ENCODE measurements at places on chromosomes 7 and 10.

GRCh38 chr7:135177028-135177696 lies 6.7 kb upstream of the CYREN start:
- H3K4me1 ChIP-seq = no peaks in the 10 kb centered on the region
- peaks cover 15% of the 10 kb centered on the region for H3K36me3 ChIP-seq
- DNase-seq = no peak
- H3K27ac ChIP-seq = no peak overlapping the region
- no peaks in the 10 kb centered on the region for H3K27me3 ChIP-seq
- no peak overlapping the region for H3K4me3 ChIP-seq

DNA sequence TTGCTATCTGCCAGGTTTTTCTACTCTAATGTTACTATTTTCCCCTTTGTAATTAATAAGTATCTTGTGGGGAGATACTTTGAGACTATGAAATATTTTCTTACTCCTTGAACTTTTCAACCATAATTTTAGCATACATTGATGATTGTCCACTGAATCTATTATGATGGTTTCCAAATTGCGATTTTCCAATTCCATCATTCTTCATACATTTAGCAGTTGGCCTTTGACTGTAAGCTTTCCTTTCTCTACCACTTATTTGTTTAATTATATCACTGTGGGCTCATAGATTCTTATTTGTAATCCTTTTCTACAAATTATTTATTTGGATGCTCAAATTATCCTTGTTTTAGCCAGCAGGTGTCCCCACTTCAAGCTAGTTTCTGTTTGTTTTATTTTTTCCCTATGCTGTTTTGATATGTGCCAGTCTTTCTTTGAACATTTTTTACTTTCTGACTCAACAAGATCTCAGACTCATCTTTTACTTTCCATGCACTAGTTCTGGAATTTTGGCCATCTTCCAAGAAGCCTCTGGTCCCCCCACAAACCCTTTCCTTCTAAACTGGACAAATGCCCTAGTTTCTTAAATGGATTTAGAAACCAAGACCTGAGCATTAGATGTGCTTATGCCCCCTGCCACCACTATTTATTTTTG lies 11.4 kb upstream of the MRPS16 start:
- no peak overlapping the region for H3K4me3 ChIP-seq
- H3K27me3 ChIP-seq = no peaks in the 10 kb centered on the region
- H3K36me3 ChIP-seq = no peaks in the 10 kb centered on the region
- H3K27ac ChIP-seq = no peak overlapping the region

GRCh38 chr7:142353147-142354060 lies 95.5 kb upstream of the PRSS58 start:
- no peaks in the 10 kb centered on the region for H3K4me1 ChIP-seq
- H3K36me3 ChIP-seq = no peaks in the 10 kb centered on the region
- H3K27me3 ChIP-seq = no peaks in the 10 kb centered on the region
- no peak for DNase-seq

- H3K27ac ChIP-seq = no peak overlapping the region
- no peaks in the 10 kb centered on the region for H3K4me1 ChIP-seq
- no peaks in the 10 kb centered on the region for H3K36me3 ChIP-seq
- H3K4me3 ChIP-seq = no peak overlapping the region
- no peak for DNase-seq
- H3K27me3 ChIP-seq = no peaks in the 10 kb centered on the region
Observed at GRCh38 chr10:42488416-42488815, 150.0 kb downstream of the ZNF33B start.

DNA sequence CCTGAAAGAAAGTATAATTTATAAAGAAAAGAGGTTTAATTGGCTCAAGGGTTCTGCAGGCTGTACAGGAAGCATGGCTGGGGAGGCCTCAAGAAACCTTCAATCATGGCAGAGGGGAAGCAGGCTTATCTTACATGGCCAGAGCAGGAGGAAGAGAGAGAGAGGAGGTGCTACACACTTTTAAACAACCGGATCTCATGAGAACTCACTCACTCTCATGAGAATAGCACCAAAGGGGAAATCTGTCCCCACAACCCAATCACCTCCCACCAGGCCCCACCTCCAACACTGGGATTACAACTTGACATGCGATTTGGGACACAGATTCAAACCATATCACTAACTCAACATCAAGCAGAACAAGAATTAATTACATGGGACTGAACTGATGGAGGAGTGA lies 6.9 kb upstream of the ZNF485 start:
- DNase-seq = no peak
- no peaks in the 10 kb centered on the region for H3K4me1 ChIP-seq
- H3K27ac ChIP-seq = no peak overlapping the region
- no peaks in the 10 kb centered on the region for H3K36me3 ChIP-seq
- no peak overlapping the region for H3K4me3 ChIP-seq

DNA sequence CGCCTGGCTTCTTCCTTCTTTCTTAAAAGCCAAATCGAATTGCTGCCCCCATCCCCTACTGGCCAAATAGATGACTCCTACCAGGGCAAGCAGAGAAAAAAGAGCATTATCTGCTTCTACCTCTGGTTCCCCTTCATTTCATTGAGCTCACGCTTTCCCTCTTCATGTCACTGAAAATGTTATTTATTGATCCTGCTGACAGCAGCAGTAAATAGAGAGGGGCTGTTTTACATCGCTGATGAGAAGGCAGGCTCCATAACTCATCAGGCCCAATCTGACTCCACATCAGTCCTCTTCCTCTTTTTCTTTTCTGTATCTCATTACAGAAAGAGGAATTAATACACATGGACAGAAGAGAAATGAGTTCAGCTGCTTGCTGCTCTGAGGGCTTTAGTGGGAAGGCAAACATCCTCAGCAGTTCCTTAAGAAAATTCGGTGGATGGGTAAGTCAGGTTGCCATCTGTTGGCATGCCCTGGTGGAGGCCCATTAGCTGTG lies 904.1 kb downstream of the KCNMA1 start:
- H3K27me3 ChIP-seq = no peaks in the 10 kb centered on the region
- H3K36me3 ChIP-seq = no peaks in the 10 kb centered on the region
- DNase-seq = no peak
- no peak overlapping the region for H3K4me3 ChIP-seq
- no peaks in the 10 kb centered on the region for H3K4me1 ChIP-seq

- no peaks in the 10 kb centered on the region for H3K36me3 ChIP-seq
- no peak overlapping the region for H3K27ac ChIP-seq
- H3K27me3 ChIP-seq = no peaks in the 10 kb centered on the region
- no peak for DNase-seq
- H3K4me3 ChIP-seq = no peak overlapping the region
- H3K4me1 ChIP-seq = no peaks in the 10 kb centered on the region
Observed at GRCh38 chr10:44395396-44395795, 10.5 kb upstream of the CXCL12 start.

DNA sequence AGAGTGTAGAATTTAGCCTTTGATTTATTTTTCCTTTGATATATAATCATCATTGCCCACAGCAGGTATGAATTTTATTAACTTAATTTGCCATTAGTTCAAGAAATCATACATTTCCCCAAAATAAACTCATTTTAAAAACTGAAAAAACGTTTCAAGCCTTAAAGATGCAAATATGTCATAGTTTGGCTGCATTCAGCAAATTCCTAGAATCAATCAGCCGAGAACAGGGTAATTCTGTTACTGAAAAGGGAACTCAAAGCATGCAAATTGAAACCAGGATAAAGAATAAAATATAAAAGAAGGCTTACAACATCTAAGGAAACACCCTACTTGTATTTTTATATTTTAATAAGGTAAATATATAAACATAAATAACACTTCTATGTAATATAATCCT lies 233.8 kb upstream of the PRKCQ start:
- no peaks in the 10 kb centered on the region for H3K27me3 ChIP-seq
- H3K36me3 ChIP-seq = no peaks in the 10 kb centered on the region
- H3K4me1 ChIP-seq = no peaks in the 10 kb centered on the region
- no peak overlapping the region for H3K4me3 ChIP-seq

DNA sequence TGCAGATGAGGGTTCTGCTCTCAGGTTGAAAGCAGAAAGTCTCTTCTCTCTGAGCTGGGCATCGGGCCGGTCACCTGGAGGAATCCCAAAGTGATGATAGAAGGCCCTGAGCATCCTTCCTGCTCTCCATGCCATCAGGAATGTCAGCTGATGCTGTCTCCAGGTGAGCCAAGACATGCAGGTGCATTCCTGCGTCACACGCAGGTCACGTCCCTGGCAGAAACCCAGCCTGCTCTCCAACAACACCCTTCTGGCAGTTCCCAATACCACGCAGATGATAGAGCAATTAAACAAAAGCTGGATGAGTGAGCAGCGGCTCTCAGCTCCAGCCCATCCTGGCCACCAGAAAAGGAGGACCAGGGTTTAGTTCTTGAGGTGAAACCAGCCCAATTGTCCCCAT lies 6.9 kb upstream of the WIPI2 start:
- H3K4me3 ChIP-seq = no peak overlapping the region
- no peaks in the 10 kb centered on the region for H3K27me3 ChIP-seq
- H3K36me3 ChIP-seq = no peaks in the 10 kb centered on the region
- H3K4me1 ChIP-seq = no peaks in the 10 kb centered on the region

GRCh38 chr10:59508956-59509355 lies 146.6 kb upstream of the FAM13C start:
- no peak for DNase-seq
- no peaks in the 10 kb centered on the region for H3K36me3 ChIP-seq
- H3K4me1 ChIP-seq = no peaks in the 10 kb centered on the region
- H3K27ac ChIP-seq = no peak overlapping the region

- no peaks in the 10 kb centered on the region for H3K27me3 ChIP-seq
- peaks cover 27% of the 10 kb centered on the region for H3K36me3 ChIP-seq
- H3K4me3 ChIP-seq = no peak overlapping the region
- peak; percentile 90 for DNase-seq
- H3K27ac ChIP-seq = peak overlapping the region; percentile 71
Observed at GRCh38 chr10:79274279-79275104, 72.8 kb upstream of the PPIF start.

DNA sequence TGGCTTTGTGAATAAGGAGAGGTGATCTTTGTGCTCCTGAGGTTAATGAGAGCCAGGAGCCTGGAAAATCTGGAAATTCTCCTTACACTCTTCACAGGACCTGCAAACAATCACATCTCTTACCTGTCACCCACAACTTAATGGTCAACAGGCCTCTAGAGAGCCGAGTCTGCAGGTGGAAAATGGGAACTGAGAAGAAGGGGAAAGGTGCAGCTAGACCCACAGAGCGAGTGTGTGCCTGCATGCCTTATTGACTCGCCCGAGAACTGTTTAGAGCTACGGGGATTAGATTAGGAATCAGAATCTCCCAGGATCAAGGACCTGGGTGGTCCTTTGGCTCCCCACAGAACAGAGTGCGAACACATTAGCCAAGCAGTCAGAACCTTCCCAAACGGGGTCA lies 329.6 kb downstream of the PTEN start:
- H3K4me1 ChIP-seq = no peaks in the 10 kb centered on the region
- DNase-seq = no peak
- no peak overlapping the region for H3K27ac ChIP-seq
- H3K4me3 ChIP-seq = no peak overlapping the region

DNA sequence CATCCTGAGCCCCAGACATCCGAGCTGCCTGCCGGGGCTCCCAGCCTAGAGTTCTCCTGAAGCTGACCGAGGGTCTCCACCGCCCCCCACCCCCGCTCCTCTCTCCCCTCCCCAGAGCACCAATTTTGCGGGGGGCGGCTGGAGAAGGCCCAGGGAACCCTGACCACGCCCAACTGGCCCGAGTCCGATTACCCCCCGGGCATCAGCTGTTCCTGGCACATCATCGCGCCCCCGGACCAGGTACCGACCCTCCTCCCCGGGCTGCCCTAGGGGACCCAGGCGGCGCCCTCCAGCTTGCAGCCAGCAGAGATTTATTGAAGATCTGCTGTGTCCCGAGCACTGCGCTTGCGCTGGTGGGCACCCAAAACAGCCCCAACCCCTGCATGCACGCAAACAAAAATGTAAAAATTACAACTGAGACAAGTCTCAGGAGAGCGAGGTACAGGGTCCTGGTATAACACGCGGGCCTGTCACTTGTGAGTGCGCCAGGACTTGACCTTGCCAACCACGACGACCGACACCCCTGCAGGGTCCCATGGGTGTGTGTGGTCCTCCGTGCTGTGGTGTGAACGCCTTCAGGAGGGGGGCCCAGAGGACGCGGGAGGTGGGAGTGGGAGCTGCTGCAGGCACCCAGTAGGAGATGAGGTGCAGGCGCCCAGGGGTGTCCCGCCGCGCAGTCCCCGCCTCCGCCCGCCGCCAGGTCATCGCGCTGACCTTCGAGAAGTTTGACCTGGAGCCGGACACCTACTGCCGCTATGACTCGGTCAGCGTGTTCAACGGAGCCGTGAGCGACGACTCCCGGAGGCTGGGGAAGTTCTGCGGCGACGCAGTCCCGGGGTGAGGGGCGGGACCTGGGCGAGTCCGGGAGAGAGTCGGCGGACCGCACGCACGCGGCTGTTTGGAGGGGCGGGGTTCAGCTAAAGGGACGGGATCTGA lies 3.1 kb downstream of the PCOLCE start:
- H3K27ac ChIP-seq = peak overlapping the region; percentile 91
- H3K4me3 ChIP-seq = peak overlapping the region; percentile 80
- H3K27me3 ChIP-seq = no peaks in the 10 kb centered on the region
- H3K36me3 ChIP-seq = no peaks in the 10 kb centered on the region

DNA sequence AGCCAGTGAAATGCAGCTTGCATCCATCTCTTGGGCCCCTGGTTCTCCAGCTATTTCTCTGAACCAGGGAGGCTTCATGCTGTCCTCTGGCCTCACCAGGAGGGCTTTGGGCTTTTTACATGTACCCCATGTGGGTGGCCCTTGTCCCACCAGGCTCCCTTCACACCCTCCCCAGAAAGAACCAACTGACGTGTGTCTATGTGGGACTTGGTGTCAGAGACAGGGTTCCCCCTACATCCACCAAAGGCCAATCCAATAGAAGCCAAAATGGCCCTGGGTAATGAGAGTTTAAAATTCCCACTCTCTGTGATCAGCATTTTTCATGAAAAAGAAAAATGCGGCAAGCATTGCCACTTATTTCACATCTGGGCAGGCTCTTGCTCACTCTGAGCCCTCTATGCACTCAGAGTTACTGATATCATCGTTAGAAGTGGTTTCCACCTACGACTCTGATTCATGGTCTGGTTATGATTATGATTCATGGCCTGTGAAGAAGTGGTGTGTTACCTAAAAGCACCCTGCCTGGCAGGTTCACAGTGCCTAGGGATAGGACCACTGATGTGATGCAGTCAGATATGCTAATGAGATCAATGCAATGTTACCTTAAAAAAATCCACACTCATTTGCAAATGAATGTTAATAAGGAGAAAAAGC lies 133.5 kb downstream of the BUB3 start:
- H3K36me3 ChIP-seq = no peaks in the 10 kb centered on the region
- H3K4me3 ChIP-seq = no peak overlapping the region
- no peak overlapping the region for H3K27ac ChIP-seq
- H3K27me3 ChIP-seq = no peaks in the 10 kb centered on the region
- no peak for DNase-seq
